ENCODE measurements at places on chromosomes 12 and 14.

- no peak for DNase-seq
Measured at GRCh38 chr14:23023795-23024152, 10.9 kb downstream of the PSMB5 start.

GRCh38 chr14:61191733-61192132, 89.4 kb downstream of the TMEM30B start:
- no peak for DNase-seq

DNA sequence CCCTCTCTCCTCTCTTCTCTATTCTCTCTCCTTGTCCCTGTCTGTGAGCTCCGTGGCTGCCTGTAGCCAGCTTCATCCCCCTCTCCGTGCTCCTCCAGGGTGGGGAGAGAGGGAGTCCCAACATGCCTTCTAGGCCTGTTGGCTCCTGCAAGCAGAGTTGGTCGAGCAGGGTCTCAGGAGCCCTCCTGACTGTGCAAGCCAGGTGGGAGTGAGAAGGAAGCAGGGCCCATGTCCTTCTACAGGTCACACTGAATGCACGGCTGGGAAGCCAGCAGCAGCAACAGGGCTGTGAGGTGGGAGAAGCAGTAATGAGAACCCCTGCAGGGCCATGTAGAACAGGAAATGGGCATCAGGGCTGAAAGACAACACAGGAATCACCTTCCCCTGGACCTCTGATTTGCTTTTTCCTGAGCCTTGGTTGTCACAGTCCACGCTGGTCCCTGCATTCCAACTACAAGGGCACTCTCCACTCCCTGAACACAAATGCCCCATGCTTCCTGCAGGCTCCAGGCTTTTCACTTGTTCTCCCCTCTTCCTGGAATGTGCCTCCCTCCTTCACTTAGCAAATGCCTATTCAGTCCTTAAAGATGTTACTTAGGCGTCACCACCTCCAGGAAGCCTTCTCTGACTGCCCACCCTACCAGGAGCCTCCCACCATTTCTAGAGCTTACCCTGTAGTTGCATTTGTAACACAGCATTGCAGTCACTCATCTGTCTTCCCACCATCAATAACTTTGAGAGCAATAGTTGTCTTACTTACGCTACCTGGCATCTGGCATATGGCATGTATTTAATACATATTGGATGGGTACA, 51.2 kb downstream of the TSPAN11 start:
- peak; percentile 57 for DNase-seq

- peak; percentile 55 for DNase-seq
Measured at GRCh38 chr14:78790271-78790670, 620.1 kb downstream of the NRXN3 start.

- no peak for DNase-seq
Measured at GRCh38 chr14:99751539-99752485, 41.4 kb upstream of the EML1 start.

DNA sequence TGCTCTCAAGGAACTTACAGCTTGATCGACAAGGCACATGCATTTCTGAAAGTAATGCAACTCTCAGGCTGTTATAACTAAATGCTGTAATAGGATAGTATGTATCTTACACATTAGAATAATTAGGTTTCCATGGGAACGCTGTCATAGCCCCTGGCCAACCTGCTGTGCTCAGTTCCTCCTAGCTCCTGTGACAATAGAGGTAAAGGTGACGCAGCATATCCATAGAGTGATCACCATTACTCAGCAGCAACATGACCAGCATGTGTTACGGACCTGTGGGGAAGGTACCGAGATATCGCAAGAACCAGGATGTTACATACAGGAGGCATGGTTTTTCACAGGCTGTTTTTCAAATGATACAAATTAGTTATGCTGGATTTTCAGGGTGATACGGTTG, 150.7 kb downstream of the CAND1 start:
- DNase-seq, result peak; percentile 90

GRCh38 chr14:103782376-103782775, 65.0 kb downstream of the PPP1R13B start:
- DNase-seq, result no peak

- no peak for DNase-seq
Measured at GRCh38 chr12:71456990-71457389, 17.4 kb downstream of the LGR5 start.

DNA sequence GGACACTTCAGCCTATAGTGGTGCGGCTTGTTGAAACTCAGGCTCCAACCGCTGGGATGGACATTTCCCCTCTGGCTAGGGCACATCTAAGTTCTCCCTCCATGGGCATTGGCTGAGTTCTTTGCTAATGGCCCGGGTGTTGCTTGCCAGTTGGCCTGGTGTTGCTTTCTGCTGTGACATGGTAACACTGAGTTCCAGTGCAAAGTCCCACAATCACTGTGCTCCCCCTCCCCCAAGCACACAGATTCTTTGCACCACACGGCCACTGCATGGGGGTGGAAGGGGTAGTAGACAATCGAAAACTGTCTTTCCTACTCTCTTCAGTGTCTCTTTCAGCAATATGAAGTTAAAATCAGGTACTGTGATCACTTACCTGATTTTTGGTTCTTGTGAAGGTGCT, 308.2 kb downstream of the FUT8 start:
- DNase-seq, result no peak

DNA sequence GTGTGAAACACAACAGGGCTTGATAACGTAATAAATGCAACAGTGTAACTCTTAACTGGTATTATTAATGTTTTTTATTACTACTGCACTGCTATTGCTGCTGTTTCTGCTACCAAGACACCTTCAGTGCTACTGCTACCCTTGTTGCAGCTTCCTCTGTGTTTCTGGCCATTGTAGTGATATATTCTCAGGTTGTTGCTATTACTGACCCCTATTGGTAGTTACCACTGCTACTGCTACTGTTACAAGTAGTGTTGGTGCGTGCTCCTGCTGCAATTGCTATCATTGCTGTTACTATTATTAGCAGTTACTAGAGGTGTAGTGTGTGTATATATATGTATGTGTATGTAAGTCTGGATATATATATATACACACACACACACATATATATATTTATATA, 87.2 kb upstream of the PTPRB start:
- DNase-seq, result peak; percentile 75

GRCh38 chr12:24034160-24034559, 84.7 kb upstream of the SOX5 start:
- DNase-seq, result no peak
